ENCODE measurements at places on chromosomes 2 and 18.

DNA sequence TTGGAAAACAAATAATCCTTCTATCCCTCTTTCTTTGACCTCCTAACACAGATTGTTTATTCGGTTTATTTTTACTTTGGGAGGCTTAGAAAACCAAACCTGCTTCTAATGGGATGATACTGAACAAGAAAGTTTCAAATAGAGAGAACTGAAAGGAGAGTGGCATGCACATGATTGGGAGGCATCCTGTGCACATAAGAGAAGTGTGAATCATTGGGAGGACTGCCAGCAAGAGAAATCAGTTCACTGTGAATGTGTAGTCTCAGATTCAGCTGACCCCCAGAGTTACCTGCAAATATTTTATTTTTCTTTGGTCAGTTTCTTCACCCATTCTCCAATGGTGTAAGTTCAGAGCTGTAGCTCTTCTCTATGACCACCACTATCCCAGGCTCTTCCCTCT lies 1363.2 kb upstream of the ACVR2A start:
- DNase-seq, result no peak

GRCh38 chr18:25233528-25234321 lies 118.2 kb downstream of the ZNF521 start:
- DNase-seq, result no peak

DNA sequence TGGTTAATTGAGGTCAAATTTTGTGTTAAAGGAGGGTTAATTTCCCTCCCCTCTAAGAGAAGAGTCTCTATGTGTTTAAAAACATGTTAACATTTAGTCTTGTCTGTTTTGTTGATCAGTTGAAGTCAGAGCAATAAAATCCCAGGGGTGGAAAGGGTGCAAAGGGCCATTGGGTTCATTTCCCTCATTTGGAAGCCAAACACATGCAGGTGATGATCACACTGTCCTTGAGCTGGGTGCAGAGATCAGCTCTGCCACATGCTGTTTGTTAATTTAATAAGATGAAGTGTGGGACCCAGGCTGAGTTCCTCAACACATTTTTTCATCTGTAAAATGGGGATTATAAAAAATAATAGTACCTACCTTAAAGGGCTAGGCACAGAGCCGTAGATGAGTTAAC lies 260.9 kb downstream of the LPIN1 start:
- DNase-seq, result no peak

DNA sequence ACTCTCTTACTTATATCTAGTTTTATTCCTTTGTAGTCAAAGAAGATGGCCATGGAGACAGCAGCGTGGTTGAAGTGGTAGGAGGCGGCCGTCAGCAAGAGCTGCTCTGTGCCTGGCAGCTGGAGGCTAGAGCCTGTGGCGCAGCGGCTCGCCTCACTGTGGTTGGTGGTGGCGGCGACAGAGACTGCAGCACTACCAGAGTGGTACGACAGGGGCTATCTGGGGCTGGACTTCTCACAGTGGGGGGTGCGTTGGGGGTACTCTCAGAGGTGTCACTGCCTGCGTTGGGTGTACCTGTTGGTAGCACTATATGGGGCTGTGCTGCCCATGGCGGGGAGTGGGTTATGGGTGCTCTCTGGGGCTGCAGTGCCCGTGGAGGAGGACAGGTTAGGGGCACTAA lies 8.5 kb upstream of the ANKRD62 start:
- no peak for DNase-seq

GRCh38 chr2:158507679-158508078 lies 50.9 kb downstream of the PKP4 start:
- DNase-seq, result no peak

- DNase-seq, result no peak
These were observed 1204.5 kb upstream of the ZEB2 start for GRCh38 chr2:145724311-145724898.

GRCh38 chr2:232587512-232587911 lies 37.0 kb downstream of the EIF4E2 start:
- no peak for DNase-seq

All from NCI-H2029 treated with DMSO at 0.1 percent for 48 hours (cell line).